Dermis blood vessel endothelial cell (primary cell): ENCODE measurements at places on chromosomes 12 and 14.

DNA sequence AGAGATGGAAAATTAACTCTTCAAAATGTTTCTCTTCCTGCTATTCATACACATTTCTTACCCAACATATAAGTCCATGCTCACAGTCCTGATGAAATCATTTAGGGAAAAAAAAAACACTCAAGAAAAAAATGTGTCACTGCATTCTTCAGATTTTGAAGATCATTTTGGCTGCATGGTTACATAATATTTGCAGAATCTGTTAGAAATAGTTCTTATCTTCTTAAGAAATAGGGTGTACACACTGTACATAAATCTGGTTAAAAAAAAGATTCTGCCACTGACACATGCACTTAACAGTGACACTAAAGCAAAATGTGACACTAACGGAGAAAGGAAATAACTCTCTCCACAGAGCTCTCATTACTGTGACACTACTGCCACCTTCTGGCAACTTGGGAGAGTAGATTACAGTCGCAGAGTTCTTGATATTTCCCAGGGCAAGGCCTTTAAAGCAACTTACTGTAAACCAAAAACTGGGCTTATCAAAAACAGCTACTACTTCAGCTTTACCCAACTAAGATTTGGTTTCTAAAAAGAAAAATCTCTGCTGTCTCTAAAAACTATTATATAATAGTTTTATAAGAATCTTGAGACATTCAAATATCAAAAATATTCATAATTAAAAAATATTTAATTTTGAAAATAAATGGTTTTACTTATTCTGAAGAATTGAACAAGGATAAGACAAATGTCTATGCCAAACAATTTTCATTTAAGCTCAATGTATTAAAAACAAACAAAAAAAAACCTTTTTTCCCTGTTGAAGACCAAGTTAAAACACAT lies 65.0 kb downstream of the SETD3 start:
- peak; percentile 89 for DNase-seq

- peak; percentile 52 for DNase-seq
Measured at GRCh38 chr14:55131370-55132137, 2.5 kb downstream of the LGALS3 start.

GRCh38 chr12:131108177-131108955 lies 154.7 kb downstream of the ADGRD1 start:
- no peak for DNase-seq

DNA sequence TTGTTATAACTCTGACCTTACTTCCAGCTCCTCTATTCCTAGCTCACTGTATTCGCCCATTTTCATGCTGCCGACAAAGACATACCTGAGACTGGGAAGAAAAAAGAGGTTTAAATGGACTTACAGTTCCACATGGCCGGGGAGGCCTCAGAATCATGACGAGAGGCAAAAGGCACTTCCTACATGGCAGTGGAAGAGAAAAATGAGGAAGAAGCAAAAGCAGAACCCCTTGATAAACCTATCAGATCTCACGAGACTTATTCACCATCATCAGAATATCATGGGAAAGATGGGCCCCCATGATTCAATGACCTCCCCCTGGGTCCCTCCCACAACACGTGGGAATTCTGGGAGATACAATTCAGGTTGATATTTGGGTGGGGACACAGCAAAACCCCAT lies 14.5 kb upstream of the PHC1 start:
- DNase-seq: no peak

DNA sequence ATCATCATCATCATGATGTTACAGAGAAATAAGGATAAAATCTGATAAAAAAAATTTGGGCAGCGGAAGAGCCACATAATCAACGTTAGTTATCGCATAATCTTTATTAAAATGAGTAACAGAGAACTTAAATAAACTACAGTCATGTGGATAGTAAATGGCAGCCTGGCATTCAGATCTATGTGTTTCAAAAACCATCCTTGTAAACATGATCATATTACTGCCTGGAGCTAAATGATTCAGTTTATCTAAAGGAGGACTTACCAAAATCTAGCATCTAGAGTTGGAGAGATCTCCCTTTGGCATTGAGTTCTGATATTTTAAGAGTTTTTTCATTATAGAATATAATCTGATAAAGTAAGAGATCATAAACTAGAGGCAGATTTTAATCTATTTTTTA lies 200.1 kb upstream of the MGAT4C start:
- DNase-seq: no peak

DNA sequence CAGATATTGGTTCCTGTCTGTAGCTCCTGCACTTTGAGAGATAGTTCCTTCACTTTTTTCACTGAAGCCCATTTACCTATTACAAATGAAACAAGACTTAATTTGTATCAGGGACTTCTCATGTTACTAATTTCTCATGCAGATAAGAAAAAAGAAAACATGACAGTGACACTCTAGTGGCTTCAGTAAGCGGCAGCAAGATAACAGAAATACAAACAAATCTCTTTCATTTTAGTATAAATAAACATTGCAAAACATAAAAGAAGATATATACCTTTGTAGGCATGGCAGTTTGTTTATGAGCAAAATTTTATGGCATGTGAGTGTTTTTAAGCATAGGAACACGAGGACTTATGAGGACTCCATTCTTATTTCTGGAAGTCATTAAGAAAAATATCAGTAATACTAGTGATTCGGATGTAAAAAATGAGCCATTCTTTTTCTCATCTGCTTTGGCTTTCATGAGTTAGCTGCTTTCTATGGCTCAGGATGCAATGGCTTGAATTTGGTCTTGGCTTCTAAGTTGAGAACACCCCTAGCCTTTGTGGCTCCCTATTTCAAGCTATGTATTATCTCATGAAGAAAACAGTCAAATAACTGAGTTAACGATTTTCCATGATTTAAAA lies 310.1 kb upstream of the RGS6 start:
- DNase-seq: no peak

DNA sequence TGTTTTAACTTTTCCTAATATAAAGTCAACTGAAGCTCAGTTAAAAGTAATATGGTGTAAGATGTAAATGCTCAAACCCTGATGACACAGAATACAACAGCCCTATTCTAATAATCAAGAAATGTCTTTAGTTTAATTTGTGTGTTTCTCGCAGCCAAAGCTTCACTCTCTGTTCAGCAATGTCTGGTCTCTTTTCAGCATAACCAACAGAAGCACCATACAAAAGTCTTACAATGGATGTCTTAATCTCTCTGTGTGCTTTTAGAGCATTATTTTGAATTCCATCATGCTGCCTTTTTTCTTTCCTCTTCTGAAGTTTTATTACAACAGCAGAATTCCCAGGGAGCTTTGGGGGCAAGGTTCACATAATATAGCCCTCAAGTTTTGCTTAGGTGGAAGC lies 210.2 kb upstream of the NPAS3 start:
- no peak for DNase-seq

- peak; percentile 26 for DNase-seq
Measured at GRCh38 chr12:81644503-81644902, 114.6 kb downstream of the PPFIA2 start.
